ENCODE measurements at places on chromosomes 3 and 15.

DNA sequence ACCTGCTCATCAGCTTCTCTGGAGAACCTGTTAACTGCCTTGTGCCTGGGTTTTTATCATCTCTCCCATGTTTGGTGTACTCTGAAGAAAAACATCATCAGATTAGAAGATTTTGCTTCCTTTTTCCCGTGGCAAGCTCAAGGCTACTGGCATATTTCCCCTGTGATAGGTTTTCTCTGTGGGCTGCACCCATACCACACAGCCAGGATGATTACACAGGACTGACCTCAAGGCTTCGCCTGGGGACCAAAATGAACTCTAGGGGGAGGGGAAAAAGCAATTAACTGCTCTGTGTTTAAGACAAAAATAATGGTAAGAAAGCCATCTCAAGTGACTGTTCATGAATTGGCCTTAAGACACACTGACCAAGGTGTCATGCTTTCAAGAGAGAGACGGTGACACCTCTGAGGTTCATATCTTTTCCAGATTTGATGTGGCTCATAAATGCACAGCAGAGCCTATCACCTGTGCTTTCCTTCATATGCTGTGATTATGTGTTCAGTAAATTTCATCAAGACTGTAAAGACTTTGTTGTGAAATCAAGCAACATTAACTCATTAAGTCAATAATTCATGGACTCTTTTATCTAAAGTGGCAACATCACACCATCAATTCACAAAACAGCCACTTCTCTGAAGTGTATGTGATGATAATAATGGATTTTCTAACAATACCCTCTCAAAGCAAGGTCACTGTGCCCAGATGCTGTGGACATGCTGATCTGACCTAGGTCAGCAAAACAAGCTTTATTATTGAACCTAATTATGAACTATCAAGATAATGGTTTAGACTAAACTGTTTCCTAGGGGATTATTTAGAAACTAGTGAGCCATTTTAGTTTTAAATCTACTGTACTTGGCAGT, 427.9 kb downstream of the WDR72 start:
- DNase-seq, result no peak

- no peak for DNase-seq
Measured at GRCh38 chr3:144265542-144266100, 294.0 kb downstream of the DIPK2A start.

DNA sequence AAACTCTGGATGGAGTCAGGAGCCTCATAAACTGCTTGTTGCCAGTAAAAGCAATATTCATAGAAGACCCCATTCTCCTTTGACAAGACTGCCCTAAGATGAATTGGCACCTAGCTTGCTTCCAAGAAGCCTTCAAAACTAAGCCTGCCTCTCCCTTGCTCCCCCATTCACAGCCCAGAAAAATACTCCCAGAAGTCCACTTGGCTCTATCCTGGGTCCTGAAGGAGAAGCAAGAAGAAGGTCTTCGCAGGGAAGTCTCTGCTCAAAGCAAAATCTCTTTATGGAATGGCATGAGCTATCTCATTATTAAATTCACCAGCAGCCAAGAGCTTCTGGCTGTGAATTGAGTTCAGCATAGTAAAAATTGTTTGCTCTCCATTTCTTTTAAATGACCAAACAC, 230.2 kb upstream of the ARRDC4 start:
- DNase-seq, result no peak

GRCh38 chr3:65493938-65494337, 544.8 kb downstream of the MAGI1 start:
- no peak for DNase-seq

DNA sequence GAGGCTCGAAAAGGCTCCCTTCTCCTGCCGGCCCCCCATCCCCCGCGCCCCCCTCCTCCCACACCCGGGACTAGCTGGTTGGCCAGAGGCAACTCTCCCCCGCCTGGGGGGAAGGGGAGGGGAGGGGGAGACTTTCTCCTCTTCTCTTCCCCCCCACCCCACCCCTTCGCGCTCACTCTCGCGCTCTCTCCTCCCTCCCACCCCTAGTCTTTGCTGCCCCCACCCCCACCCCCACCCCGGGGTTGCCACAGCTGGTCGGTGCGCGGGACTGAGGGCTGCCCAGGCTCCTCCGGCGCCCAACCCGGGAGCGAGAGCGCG, 710 bp downstream of the MECOM start:
- DNase-seq, result no peak

- DNase-seq, result peak; percentile 93
Measured at GRCh38 chr15:30991255-30992235, at the start of gene MTMR10. Gene MTMR10 (minus strand): TSS chr15:30991628. CDS start chr15:30991506, 122 bp downstream.

DNA sequence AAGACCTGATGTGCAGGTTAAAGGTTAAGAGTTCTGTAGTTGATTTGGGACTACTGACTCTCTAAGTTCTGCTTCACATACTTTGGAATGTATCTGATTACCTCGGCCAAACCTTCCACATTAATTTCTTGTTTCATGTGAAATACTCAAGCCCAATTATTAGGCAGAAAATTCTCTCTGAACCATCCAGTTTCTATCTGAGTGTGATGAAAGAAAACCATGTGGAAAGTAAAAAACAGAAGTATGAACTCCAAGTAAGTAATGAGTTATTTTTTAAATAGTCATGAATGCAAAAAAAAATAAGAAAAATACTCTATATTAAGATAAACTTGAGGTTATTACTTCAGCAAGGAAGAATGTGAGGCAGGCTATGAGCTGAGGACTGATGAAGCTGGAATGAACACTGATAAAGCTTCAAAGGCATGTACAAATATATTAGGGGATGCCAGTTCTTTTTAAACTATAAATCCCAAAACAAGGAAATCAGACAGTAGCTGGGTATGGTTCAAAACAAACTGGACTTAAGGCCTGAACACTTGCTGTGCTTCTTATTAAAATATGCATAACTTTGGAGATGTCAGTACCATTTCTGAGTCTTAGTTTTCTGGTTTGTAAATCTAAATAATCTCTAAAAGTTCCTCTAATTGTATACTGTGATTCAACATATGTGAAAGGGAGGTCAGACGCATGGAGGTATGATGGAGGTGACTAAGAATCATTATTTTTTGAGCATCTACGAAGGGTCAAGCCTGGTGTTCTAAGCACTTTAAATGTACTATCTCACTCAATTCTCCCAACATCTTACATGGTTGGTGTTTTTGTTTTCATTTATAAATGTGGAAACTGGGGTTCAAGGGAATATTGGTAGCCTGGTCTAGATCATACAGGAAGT, 59.6 kb downstream of the COL6A6 start:
- DNase-seq, result peak; percentile 48

DNA sequence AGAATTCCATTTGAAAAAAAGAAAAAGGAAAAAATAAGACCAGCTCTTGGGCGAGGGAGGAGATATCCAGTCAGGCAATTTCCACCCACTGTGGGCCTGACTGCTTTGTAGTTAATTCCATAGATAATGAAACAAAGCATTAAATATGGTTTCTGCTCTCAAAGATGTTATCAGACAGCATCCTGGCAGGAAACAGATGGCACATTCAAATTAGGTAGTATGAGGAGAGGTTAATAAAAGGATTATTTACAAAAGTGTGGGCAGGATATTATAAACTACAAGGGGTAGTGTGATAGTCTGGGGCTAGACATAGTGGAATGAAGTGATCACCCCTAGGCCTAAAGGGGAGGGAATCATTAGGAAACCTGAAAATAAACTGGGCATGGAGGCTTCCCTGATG, 193.2 kb downstream of the CLSTN2 start:
- DNase-seq, result no peak

DNA sequence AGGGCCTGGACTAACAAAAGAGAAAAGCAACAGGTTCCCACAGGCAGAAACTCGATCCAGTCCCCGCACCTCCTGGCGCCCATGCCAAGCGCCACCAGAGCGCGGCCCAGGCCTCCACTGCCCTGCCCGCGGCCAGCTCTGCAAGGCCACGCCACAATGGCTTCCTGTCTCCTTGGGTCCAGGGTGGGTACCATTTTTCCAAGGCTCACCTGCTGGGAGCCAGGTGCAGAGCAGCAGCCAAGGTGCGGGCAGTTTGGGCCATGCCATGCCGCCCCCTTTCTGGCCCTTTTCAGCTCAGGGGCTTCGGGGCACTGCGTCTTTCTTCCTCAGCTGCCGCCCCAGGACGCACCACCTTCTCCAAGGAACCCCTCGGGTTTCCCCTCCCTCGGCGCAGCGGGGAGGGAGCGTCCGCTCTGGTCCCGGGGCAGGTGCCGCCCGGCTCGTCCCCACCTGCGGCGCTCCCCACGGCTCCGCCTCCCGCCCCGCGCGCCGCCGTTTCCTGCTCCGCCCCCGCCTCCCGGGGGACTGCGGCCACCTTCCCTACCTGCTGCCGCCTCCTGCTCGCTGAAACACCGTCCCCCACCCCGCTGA, at the start of gene ILDR1:
Gene ILDR1 (minus strand): TSS at position 437 of the 591 bp plus-strand sequence. CDS start 170 bp downstream, at position 267.
- DNase-seq, result no peak

DNA sequence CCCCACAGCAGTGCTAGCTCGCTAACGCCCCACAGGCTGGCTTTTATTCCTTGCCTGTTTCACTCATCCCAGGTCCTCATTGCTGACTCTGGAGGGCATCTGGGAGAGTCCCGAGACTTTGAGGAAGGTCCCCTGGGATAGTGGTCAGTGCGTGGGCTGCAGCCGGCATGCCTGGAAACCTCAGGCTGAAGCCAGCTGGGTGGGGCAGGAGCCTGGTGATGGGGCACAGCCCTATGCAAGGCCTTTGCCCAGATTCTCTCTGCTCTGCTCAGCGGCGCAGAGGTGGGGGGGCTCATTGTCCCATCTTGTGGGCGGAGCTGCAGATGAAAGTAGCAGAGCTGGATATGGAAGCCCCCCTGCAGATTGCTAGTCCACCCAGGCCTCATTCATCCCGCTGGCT, 55.7 kb upstream of the SMAD6 start:
- DNase-seq, result peak; percentile 83

All from AG08395 (cell line).